ENCODE measurements at places on chromosomes 5 and 9.

DNA sequence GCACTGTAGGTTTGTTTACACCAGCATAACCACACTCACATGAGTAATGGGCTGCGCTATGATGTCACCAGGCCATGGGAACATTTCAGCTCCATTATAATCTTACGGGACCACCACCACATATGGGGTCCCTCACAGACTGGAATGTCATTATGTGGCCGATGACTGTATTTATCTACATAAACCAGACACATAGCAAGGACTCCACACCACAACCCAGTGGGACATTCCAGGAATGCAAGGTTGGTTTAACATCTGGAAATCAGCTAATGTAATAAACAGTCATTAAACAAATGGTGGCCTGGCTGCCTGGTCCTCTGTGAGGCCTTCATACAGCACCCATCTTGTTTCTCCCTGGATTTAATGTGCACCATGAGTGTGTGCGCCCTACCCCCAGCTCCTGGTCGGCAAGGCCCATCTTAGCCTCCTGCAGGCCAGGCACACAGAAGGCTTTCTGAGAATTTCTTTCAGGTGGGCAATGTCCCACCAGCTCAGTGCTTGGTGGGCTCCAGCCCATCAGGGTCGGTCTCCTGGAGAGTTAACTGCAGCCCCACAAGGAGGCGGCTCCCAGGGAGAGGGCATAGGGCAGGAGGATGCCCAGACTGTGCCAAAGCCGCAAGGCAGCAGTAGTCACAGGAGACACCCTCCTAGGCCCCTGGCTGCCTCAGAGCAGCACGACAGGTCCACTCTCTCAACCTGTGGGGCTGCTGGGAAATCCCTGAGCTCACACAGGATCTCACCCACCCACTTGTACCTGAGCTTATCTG lies 35.9 kb upstream of the SARDH start:
- DNase-seq, result no peak

GRCh38 chr5:10173716-10174115 lies 76.0 kb downstream of the ATPSCKMT start:
- DNase-seq, result no peak

- no peak for DNase-seq
Measured at GRCh38 chr5:122404018-122404417, 92.0 kb downstream of the SNCAIP start.

- DNase-seq, result no peak
Measured at GRCh38 chr9:34380511-34381315, 4.0 kb upstream of the MYORG start.

- DNase-seq, result no peak
Measured at GRCh38 chr5:113166852-113167366, 190.3 kb downstream of the DCP2 start.

- DNase-seq, result no peak
Measured at GRCh38 chr9:123834889-123835562, 94.9 kb downstream of the DENND1A start.

- no peak for DNase-seq
Measured at GRCh38 chr5:139133282-139133681, 64.9 kb downstream of the SIL1 start.

- DNase-seq, result no peak
Measured at GRCh38 chr5:21665524-21665923, 1187.6 kb downstream of the CDH12 start.

GRCh38 chr5:107302441-107302840 lies 368.3 kb downstream of the EFNA5 start:
- DNase-seq, result no peak

DNA sequence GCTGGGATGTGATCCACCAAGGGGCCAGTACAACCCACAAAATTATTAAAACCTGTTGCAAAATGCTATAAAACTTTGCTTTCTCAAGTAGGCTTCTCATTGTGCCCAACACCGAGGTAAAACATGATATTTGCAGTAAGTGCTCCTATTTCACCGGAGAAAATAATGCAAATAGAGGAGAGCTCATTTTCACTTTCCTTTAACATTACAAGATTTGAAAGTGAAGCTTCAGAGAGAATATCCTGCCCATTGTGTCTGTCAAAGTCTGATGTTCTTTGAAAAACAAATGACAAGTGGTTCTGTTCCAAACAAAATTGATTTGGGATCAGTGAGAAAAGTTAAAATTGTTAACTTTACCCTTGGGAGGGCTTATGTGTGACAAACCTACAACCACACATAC lies 287.1 kb downstream of the KCNN2 start:
- DNase-seq, result no peak

GRCh38 chr5:40431734-40432133 lies 248.0 kb upstream of the PTGER4 start:
- no peak for DNase-seq

DNA sequence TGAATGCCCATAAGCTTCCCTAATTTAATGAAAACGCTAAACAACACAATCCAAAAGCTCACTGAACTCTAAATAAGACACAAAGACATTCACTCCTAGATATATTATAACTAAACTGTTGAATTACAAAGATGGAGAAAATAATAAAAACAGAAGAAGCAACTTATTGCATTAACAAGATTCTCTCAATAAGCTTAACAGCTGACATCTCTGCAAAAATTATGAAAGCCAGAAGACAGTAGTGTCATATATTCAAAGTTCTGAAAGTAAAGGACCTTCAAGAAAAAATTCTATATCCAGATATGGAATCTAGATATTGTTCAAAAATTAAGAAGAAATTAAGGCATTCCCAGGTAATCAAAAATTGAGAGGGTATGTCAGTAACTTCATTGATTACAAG lies 957.8 kb upstream of the TYRP1 start:
- DNase-seq, result no peak

- no peak for DNase-seq
Measured at GRCh38 chr5:171857489-171857876, 71.9 kb downstream of the SMIM23 start.

DNA sequence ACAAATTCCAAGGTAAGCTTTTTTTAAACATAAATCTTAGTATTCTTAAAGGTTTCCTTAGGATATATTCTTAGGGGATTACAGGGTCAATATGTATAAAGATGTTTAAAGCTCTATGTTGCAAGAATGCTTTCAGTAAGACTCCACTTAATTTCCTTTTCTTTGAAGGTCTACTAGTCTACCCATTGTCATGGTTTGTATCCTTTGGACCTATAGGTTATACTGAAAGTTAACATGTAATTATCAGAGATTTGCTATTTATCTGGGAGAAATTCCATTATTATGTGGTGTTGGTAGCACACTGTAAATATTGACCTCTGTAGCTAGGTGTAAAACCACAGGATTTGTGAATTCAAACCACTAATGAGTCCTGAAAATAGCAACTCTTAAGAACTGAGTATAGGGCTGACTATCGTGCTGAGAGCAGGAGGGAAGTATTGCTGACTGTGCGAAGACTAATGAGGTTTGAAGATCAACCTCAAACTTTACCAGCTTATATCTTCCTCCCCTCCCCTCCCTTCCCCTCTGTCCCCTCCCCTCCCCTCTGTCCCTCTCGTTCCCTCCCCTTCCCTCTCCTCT lies 85.6 kb downstream of the GADD45G start:
- DNase-seq, result no peak

GRCh38 chr9:4317205-4317604 lies 17.3 kb upstream of the GLIS3 start:
- DNase-seq, result no peak

DNA sequence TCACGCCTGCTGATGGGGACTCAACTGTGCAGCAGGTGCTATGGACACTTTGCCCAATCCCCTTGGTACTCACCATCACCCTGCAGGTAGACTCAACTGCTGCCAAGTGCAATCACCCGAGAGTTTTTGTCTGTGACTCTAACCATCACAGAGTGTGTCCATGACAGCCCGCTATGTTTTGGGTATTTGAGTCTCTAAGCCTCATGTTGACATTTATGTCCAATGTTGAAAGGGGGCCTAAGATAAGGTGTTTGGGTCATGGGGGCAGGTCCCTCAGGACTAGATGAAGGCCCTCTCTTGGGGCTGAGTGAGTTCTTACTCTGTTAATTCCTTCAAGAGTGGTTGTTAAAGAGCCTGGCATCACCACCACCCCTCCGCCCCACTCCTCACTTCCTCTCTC lies 44.1 kb upstream of the GABRP start:
- no peak for DNase-seq

DNA sequence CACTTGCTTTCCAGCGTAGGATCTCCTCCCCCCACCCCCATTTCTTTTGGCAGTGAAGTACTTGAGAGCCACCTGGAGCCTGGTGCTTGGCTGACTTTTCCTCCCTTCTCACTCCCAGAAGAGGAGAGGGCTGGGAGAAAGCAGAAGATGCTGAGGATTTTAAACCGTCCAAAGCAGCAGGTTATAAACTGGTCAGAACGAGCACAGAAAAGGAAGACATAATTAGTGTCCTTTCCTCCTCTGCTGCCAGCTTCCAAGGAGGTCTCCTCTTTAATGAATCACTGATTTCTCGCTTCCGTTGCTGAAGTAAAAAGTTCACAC lies 563 bp upstream of the FGF10 start:
- DNase-seq, result no peak

DNA sequence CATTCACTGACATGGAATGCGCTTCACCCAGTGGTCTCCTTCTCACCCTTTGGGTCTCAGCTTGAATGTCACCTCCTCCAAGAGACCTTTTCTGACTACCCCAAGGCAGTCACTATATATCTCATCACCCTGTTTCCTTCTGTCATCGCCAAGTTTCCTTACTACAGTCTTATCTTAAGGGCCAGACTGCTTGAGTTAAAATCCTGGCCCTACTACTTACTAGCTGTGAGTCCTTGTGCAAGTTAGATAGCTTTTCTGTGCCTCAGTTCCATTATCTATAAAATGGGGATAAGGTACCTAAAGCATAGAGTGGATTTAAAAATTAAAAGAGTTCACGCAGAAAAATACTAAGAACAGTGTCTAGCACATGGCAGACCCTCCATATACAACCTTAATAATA lies 132.4 kb downstream of the GABBR2 start:
- no peak for DNase-seq

- no peak for DNase-seq
Measured at GRCh38 chr5:76291305-76292077, 111.6 kb upstream of the IQGAP2 start.

DNA sequence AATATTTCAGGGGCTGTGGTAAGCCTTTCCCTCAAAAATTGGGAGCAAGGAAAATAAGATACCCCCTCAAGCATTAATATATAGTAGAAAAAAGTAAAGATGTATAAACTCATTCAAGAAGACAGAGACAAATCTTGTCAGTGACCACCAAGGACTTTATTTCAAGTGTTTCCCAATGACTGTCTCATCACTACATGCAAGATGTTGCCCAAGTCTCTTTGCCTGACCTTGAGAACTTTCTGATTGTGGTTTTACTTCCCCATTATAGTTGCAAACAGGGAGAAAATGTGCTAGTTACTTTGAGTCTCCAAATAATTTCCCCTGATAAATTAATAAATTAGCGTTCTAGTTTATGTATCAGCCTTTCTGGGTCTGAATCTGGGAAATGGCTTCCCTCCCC lies 4.0 kb upstream of the SLC46A2 start:
- no peak for DNase-seq

GRCh38 chr9:87882627-87883026 lies at the start of gene SPATA31E1:
Gene SPATA31E1 (plus strand): TSS chr9:87882877. CDS start chr9:87882892, 15 bp downstream.
- no peak for DNase-seq

DNA sequence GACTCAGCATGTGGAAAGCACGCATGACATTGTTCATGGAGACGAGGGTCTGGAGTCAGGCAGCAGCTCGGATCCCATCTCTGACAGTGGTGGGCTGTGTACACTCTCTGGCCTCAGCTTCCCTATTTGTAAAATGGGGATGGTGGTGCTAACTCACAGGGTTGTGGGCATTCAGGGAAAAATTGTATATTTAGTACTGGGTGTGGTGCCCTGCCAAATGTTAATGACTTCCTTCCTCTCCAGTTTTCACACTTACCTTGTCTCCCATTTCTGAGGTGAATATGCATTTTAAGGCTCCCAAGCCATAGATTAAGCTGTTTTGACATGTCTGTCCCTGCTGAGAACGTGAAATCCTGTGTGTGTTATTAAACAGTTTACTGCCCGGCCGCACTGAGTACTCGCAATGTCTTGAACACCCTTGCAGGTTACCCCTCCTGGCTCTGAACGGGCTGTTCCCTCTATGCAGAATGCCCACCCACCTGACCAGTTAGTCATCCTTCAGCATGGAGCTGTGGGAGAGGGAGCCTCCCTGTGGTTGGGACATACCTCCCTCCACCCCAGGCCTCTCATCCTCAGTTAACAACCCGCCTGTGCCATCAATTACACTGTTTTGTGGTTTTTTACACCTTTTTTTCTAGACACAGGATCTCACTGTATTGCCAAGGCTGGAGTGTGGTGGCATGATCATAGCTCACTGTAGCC lies 25.8 kb downstream of the TJP2 start:
- DNase-seq, result no peak

GRCh38 chr9:70580606-70581195 lies 166.2 kb upstream of the KLF9 start:
- no peak for DNase-seq

DNA sequence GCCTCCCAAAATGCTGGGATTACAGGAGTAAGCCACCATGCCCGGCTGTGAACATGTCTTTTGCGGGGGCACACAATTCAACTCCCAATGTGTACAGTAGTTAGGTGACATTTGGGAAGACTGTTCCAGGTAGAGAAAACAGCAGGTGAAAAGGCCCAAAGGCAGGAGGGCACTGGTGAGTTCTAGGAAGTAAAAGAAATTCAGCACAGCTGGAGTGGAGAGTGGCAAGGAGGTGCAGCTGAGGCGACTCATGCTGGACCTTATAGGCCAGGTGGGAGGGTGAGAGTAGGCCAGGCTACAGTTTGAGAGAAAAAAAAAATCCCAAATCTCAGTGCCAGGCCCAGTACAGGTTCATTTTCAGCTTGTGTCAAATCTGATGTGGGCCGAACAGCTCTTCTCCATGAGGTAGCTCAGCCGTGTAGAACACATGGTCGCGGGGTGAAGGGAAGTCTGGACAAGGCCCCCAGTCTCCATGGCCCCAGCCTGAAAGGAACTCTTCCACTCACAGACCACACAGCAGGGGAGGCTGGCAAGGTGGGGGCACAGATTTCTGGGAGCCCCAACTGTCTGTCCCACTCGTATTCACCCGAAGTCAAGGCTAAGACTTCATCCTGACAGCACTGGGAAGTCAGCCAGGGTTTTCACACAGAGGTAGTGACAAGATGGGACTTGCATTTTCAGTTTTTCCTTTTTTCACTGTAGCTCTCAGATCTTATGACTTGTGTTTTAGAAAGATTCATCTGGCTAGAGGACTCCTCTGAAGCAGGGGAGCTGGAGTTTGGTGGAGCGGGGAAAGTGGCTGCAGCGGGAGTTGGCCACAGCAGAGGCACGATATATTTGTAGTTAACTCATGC lies 4.5 kb upstream of the HNRNPAB start:
- no peak for DNase-seq

DNA sequence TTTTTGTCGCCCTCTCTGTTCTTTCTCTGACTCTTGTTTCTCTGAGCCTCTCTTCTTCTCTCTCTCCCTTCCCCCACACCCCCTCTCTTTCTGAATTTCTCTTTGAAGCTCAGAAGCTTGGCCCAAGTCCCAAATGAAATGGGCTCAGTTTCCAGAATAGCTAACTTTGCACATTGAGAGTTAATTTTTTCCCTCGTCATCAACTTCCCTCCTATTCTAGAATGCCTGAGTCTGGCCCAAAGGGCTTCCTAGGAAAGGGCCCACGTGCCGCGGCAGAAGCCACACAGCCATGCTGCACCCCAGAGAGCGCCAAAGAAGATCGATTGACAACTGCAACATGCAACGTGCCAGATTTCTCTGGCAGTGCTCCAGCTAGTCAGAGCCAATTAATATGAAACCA lies 588.8 kb upstream of the KLF4 start:
- no peak for DNase-seq

GRCh38 chr5:127705120-127705892 lies 2.1 kb downstream of the CCDC192 start:
- no peak for DNase-seq
